ENCODE measurements at places on chromosomes 3 and 15.

GRCh38 chr3:51680663-51681230 is 9.7 kb downstream of the TEX264 start:
- DNase-seq = no peak

- DNase-seq = no peak
These were observed 173.6 kb upstream of the PFN2 start for GRCh38 chr3:150144191-150144708.

DNA sequence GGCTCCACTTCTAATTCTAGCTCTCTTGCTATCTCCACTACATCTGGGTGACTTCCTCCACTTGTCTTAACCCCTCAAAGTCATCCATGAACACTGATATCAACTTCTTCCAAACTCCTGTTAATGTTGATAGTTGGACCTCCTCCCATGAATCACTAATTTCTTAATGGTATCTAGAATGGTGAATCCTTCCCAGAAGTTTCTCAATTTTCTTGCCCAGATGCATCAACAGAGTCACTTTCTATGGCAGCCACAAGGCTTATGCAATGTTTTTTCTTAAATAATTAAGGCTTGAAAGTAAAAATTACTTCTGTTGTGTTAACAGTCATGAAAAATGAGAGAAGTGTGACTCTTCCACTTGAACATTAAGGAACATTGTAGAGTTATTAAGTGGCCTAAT is 164.3 kb downstream of the PCCB start:
- DNase-seq = no peak

GRCh38 chr15:90033006-90033405 is 31.9 kb downstream of the ZNF710 start:
- no peak for DNase-seq

DNA sequence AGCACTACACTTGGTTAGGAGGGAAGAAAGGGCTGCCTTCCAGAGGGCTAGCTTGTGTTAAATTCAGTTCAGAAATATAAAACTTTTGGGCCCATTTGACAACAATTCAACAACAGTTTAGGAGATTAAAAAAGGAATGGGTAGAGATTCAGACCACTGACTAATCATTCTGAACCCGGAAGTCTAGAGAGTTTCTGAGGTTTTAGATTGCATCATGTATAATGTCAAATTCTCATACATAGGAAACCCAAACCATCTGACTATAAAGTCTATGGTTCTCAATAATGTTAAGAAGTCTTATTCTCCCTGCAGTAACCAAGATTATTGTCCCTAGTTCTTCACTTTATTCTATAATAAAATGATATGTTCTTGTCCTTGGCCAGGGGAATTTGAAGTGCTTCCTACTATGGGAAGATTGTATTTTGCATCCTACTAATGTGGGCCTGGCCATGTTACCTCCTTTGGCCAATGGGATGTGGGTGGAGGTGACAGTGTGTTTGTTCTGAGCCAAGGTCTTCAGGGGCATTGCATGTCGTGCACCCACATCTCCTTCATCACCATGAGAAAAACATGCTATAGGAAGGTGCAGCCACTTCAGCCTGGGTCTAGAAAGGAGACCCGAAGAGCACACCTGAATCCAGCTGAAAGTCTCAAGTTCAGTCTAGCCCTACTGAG is 66.4 kb upstream of the CCNL1 start:
- no peak for DNase-seq

GRCh38 chr15:93452537-93453211 is 363.7 kb upstream of the RGMA start:
- no peak for DNase-seq

DNA sequence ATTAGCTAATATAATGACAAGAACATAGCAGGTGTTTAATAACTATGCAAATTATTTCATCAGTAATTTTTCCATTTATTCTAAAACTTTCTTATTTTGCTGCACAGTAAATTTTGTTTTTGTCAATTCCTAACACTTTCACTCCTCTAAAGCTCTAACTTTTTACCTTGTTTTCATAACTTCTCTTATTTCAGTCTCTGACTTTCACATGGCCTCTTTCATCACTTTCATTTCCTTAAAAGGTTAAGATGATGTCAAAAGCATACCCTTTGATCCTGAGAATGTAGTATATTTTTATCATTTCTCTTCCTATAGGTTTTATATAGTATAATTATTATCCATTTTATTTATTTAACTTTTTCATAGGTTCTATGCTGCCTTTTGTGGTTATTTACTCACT is 1325.8 kb upstream of the ALCAM start:
- no peak for DNase-seq

All from osteoblast (primary cell).